ENCODE measurements at places on chromosomes 13 and 19.
A peak's percentile ranks its signal among the peaks of the same experiment; 100 is the strongest.

GRCh38 chr13:40664350-40665125 is 1.9 kb downstream of the FOXO1 start:
- DNase-seq: peak; percentile 76

DNA sequence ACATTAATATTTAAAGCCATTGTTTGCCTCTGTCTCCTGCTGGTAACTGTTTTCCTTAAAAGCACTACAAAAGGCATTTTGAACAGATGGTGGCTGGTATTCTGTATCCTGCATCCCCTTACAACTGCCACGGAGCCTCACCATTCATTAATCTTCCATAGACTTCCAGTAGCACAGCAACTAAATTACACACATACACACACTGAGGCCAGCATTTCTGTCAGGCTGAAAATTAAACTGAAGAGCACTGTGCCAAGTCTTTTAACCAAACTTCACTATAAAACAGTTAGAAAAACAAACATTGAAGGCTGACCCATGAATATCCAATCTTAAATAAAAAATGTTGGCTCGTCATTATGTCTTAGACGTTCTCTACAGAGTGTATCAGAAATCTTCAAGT is 697.8 kb downstream of the DACH1 start:
- no peak for DNase-seq

DNA sequence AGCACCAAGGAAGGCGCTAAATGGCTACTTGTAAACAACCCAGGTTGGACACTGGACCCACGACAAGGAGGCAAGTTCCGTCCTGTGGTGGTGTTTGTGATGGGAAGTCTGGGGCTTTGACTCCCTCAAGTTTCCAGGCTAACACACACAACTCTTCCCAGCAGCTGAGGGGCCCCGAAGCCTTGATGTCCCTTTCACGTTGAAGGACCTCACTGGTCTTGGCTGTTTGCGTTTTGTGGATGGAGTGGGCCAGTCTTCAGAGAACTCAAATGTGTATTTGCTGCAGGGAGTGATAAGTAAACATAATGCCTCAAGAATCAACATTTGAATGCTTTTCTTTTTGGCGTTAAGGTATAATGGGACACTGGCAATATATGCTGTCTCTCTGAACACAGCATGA is 199.2 kb downstream of the TM9SF2 start:
- no peak for DNase-seq

- DNase-seq: no peak
Measured at GRCh38 chr13:107005577-107005976, 437.6 kb upstream of the ARGLU1 start.

- DNase-seq: no peak
Measured at GRCh38 chr13:73991884-73992283, 142.3 kb downstream of the KLF12 start.

GRCh38 chr19:33689138-33689746 is 67.5 kb downstream of the CHST8 start:
- no peak for DNase-seq

GRCh38 chr13:106496072-106496997 is 39.1 kb downstream of the EFNB2 start:
- no peak for DNase-seq

GRCh38 chr19:2097203-2097885 is 629 bp downstream of the IZUMO4 start:
- peak; percentile 42 for DNase-seq

GRCh38 chr19:11031421-11032070 is 57.7 kb upstream of the LDLR start:
- no peak for DNase-seq

- DNase-seq: no peak
Measured at GRCh38 chr13:22665506-22665905, 515.3 kb upstream of the SGCG start.

DNA sequence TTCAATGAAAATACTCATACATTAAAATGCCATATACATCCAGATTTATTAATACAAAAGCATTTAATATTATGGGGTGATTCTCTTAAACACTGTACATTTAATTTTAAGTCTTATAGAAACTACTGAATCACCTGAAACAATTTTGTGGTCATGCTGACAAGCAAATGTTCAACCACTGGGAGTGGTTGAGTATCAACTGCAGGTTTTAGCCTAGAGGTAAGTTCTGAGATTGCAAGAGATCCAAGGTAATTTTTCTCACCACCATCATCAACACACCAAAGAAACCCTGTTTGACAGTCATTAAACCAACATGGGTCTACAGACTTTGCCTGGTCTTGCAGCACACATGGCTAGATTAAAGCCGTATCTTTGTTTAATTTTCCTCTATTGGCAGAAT is 196.3 kb downstream of the LHFPL6 start:
- DNase-seq: peak; percentile 45

DNA sequence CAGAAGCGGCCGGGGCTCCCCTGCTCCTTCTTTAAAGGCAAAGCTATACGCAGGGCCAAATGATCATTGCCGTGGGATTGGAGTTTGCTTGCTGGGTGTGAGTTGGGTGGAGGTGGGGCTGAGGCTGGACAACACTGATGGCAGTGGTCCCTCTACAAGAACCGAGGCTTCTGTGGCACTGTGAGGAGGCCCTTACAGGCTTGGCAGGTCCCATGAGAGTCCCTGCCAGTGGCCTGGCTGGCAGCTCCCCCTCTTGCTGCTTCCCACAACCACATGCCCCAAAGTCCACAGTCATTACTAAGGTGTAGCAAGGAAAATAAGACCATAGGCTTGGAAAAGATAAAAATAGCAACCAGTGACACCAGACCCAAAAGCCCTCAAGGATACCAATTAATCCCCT is 98.4 kb downstream of the ANKRD10 start:
- DNase-seq: no peak

- peak; percentile 45 for DNase-seq
Measured at GRCh38 chr19:41795031-41795461, 1.3 kb upstream of the CEACAM3 start.

GRCh38 chr13:51596541-51596940 is 12.3 kb downstream of the WDFY2 start:
- DNase-seq: no peak

DNA sequence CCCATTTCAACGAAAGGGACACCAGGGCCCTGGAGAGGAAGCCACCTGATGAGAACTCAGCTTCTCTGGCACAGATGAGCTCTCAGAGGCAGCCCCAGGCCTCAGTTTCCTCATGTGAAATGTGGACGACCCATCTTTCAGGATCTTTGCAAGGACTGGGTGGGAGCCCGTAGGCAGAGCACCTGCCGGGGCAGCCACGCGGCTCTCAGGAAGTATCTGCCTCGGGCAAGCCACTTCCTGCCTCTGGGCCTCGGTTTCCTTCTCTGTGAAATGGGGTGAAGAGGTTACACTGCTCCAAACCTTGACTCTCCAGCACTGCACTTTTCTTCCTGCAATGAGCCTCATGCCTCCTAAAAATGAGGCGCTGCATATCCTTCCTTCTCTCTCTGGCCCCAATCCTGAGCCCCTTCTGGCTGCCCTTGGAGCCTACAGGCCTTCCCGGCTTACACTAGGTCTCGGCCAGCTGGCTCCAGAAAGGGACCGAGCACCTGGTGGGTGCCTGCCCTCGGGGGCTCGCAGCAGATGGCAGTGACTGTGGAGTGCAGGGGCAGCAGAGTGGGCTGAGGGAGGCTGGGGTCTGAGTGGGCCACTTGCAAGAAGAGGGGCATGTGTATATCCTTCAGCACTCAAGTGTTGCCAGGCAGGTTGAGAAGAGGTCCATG is 3.5 kb downstream of the SSBP4 start:
- DNase-seq: no peak

- peak; percentile 76 for DNase-seq
Measured at GRCh38 chr19:10644260-10645007, 9.7 kb upstream of the ILF3 start.

GRCh38 chr19:55619286-55619685 is 5.1 kb downstream of the ZNF784 start:
- DNase-seq: no peak

GRCh38 chr19:14502334-14503092 is 6.6 kb upstream of the GIPC1 start:
- DNase-seq: no peak

- DNase-seq: peak; percentile 57
Measured at GRCh38 chr13:96994017-96994857, at the start of gene OXGR1. Gene OXGR1 (minus strand): TSS chr13:96994476. CDS start chr13:96987759, 6,717 bp downstream.

DNA sequence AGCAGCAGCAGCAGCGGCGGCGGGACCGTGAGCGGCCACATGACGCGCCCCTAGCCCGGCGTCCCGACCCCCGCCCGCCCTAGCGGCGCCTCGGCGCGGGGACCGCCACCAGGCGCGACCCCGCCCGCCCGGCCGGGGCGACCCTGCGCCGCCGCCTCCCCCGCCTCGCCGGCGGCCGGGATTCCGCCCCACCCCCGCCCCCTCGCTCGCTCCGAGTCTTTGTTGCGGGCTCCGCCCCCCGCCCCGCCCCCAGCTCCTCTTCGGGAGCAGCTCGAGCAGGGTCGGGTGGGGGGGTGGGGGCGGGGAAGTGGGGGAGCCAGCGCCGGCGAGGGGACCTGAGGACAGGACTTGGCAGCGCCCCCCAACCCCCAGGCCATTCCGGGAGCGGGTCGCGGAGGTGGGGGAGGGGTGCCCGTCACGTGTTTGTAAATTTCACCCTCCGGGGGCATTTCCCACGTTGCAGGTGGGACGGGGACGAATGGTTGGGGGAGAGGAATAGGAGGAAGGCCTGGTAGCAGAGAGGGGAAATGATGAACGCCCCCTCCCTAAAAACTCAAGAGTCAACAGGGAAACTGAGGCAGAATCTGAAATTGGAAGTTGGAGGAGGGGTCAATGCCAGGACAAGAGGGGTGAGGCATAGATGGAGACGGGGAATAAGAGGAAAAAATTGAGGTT is at the start of gene OLFM2:
TSS of gene OLFM2 (minus strand) at position 190 of the 675 bp plus-strand sequence. CDS start at position 41, 149 bp downstream.
- no peak for DNase-seq

DNA sequence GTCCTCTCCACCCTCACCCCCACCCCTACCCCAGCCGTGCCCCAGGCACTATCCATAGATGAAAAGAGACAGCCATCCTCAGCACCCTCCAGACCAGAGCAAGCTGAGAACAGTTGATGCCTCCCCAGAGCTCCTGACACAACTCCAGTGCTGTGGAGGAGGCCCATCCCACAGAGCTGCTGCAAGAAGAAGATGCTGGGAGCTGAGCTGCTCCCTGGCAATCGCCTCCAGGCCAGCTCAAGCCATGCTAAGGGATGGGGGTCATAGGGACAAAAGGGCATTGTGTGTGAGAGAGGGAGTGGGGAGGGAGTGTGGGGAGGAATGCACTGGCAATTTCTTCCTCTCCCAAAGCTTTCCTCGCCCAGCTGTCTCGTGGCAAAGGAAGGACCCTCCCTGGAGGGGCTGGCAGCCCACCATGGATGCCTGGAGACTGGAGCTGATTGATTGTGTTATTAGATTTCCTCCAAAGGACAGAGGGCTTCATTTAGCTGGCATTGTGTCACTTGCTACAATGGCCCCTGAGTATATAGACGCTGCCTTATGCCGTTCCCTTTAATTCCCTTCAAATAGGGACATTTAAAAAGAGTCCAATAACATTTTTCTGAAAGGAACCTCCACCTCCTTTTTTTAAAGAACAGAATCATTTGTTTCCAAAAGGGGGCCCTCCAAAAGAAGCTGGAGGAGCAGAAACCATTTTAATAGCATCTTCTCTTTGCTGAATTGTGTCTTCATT is 476.4 kb downstream of the FOXO1 start:
- DNase-seq: no peak

- DNase-seq: no peak
Measured at GRCh38 chr13:39892721-39893685, 237.5 kb downstream of the COG6 start.

- DNase-seq: no peak
Measured at GRCh38 chr13:74870865-74871264, 611.1 kb downstream of the TBC1D4 start.

DNA sequence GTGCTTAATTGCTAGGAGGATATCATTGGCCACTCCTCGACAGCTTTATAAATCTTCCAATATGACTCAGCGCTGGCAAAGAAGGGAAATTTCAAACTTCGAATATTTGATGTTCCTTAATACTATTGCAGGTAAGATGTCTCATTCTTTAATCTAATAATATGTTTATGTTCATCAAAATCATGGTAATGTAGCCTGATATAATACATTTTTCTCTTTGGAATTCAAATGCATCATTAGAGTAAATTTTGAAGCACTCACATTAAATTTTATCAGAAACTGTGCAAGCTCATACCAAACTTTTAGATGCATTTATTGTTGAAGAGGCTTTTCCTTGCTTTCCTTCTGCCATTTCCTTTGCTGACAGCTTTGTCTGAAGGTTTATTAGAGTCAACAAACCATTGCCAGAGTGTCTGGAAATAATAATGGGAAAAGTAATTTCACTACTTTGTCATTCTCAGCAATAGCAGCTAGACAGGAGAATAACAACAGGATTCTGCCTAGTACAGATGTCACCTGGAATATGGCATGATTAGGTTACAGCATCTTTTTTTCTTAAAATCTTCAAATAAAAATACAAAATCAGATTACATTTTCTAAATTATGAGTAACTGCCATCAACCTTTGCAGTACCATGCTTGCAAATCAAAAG is 78.6 kb upstream of the MAB21L1 start:
- no peak for DNase-seq

DNA sequence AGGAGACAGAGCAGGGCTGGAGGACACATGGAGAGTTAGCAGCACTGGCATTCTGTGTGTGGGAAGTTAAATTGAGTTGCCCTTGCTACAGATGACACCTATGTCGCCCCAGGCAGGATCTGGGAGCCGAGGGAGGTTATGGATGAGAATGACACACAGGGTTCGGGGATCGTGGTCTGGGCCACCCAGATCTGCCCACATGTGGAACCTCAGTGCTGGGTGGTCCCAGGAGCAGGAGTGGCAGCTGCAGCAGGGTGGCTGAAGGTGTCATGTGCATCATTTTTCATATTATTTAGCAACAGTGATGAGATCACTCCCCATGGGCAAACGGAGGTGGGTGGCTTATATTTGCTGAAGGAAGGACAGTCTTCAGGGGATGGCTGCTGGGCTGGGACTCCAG is 3.2 kb downstream of the IL17D start:
- no peak for DNase-seq

DNA sequence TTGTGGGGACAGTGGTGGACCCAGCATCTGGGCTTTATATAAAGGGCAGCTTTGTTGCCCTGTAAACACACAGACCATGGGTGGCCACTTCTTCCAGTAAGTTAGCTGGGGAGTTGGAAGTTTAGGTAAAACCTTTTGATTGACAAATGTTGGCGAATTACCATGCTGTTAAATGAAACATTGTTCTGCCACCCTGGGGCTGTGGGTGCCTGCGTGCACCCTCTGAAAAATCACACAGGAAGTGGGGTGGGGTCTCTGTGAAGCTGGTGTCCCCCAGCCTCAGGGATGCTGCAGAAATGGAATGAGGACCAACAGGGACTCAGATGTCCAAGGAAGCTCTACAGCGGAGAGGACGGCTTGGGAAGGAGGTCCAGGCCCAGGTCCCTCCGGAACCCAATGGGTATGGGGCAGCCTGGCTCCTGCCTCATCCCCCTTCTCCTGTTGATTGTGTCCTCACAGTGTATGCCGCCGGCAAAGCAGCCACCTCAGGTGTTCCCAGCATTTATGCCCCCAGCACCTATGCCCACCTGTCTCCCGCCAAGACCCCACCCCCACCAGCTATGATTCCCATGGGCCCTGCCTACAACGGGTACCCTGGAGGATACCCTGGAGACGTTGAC is 2.8 kb upstream of the USF2 start:
- DNase-seq: no peak

- no peak for DNase-seq
Measured at GRCh38 chr13:70527599-70527998, 419.3 kb upstream of the KLHL1 start.
